ENCODE measurements at places on chromosomes 3 and 15. TPM values are rescaled to one million over a fixed set of nuclear protein-coding genes. Genes with fewer than 3 reads are reported as not detected.

Gene CIDEC
- not detected for total RNA-seq

Gene LARP6
- total RNA-seq, result not detected

Gene GLCE
- 3.8 TPM for total RNA-seq

Gene SLC22A14
- total RNA-seq, result not detected

Gene NCK1
- total RNA-seq, result 37.4 TPM

Gene ENTPD3
- not detected for total RNA-seq

GRCh38 chr3:106566277-106566676 is 697.5 kb upstream of the CBLB start:
- H3K4me1 ChIP-seq, result peaks cover 3% of the 10 kb centered on the region
- peak; percentile 45 for DNase-seq
- no peaks in the 10 kb centered on the region for H3K27me3 ChIP-seq
- H3K36me3 ChIP-seq, result peaks cover 2% of the 10 kb centered on the region
- H3K4me3 ChIP-seq, result no peak overlapping the region

DNA sequence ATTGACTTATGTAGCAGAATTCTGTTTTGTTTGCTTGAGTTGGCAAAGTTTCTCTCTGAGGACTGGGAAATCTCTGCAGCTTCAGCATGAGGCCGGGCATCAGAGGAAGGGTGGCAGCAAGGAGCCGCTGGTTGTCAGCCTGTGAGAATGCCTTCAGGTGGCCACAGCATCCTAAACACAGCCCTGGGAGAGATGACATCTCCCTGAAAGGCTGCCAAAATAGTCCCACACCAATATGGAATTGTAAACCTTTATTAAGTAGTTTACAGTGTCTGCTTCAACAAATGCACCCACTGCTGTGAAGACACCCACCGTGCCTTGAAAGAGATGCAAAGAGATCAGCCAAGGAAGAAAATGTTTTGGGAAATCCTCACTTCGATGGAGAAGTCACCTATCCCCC is 609.7 kb upstream of the ARRDC4 start:
- H3K4me1 ChIP-seq, result no peaks in the 10 kb centered on the region
- no peaks in the 10 kb centered on the region for H3K36me3 ChIP-seq
- DNase-seq, result no peak

DNA sequence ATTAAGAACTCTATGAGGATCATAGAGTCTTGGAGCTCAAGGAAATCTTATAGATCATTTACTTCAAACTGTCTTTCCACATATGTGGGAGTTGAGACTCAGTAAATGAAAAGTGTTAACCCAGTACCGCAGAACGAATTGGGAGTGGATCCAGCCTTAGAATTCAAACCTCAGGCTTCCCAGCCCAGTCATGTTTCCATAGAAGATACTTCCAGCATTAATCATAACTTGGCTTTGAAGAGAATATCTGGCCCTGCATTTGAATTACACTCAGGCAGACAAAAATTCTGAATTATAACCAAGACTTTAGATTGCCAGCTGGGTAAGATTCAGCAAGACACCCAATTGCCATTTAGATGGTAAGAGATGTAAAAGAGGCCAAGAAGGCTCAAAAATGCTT is 972.0 kb downstream of the TUSC7 start:
- H3K27ac ChIP-seq, result no peak overlapping the region
- no peak overlapping the region for H3K4me3 ChIP-seq
- no peaks in the 10 kb centered on the region for H3K36me3 ChIP-seq
- no peak for DNase-seq

GRCh38 chr3:60142009-60142408 is 1092.2 kb upstream of the CFAP20DC start:
- no peaks in the 10 kb centered on the region for H3K27me3 ChIP-seq
- no peak overlapping the region for H3K27ac ChIP-seq
- H3K4me1 ChIP-seq, result no peaks in the 10 kb centered on the region
- H3K4me3 ChIP-seq, result no peak overlapping the region

DNA sequence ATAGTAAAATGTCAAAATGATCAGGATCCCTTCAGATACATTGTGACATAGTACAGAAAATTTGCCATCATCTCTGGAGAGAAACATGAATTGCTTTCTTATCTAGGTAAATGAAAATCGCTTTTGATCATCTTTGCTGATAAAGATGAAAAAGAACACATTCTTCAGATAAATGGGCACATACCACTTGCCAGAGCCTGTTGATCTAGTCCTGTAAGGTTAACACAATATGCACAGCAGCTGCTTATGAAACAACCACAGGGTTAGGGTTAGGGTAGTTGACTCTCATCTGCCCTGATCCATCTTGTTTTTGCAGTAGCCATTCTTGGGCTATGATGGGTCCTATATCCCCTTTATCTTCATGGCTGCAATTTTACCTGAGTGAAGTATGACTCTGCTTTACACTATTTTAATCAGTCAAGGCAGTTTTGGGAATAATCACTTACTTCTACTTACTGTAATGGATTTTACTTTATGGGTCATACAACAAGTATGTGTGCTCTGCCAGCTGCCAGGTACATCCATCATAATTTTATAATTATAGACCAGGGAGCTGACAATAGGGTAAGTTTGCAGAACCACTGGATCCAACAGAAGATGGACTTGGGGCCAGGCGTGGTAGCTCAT is 12.6 kb upstream of the SPINK8 start:
- no peak for DNase-seq
- no peaks in the 10 kb centered on the region for H3K36me3 ChIP-seq
- H3K4me1 ChIP-seq, result no peaks in the 10 kb centered on the region
- H3K4me3 ChIP-seq, result no peak overlapping the region
- peaks cover 21% of the 10 kb centered on the region for H3K27me3 ChIP-seq
- H3K27ac ChIP-seq, result no peak overlapping the region

DNA sequence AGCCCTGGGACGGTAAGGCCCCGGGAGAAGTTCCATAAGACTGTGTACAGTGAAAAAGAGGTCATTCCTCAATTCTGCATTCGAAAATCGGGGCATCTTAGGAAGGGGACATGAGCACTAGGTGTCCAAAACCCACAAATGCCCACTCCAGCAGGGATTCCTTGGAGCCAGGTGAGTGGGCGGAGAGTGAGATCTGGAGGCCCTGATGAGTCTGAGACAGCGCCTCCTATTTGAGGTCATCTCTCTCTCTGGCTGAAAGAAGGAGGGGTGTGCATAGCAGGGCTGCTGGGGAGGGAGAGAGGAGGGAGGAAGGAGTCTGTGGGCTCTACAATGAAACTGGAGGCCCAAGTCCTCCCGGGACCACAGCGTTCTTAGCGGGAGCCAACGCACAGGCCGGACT is 38.1 kb upstream of the LACTB start:
- DNase-seq, result no peak
- no peaks in the 10 kb centered on the region for H3K27me3 ChIP-seq
- H3K27ac ChIP-seq, result no peak overlapping the region
- H3K4me3 ChIP-seq, result no peak overlapping the region
- no peaks in the 10 kb centered on the region for H3K4me1 ChIP-seq

DNA sequence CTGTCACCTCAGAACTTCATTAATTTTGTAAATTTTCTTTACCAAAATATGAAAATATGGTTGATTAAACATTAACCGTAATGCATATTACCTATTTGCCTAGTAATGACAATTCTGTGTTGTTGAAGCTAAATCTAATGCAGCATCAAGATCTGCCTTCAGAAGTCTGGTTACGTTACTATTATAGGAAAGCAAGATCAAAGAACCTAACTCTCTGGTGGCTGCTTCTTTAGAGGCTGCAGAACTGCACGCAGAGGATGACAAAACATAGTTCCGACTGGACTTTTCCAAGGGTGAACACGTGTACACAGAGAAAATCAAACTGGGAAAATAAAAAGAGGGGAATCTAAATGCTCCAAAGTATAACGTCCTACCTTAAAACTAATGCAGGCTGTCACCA is 20.5 kb downstream of the CD47 start:
- no peak overlapping the region for H3K4me3 ChIP-seq
- H3K27ac ChIP-seq, result no peak overlapping the region
- H3K4me1 ChIP-seq, result peaks cover 66% of the 10 kb centered on the region

GRCh38 chr3:79968418-79968817 is 200.6 kb upstream of the ROBO1 start:
- no peaks in the 10 kb centered on the region for H3K27me3 ChIP-seq
- no peak overlapping the region for H3K4me3 ChIP-seq
- H3K27ac ChIP-seq, result no peak overlapping the region
- no peak for DNase-seq
- no peaks in the 10 kb centered on the region for H3K4me1 ChIP-seq

Measured in activated CD8-positive, alpha-beta memory T cell treated with anti-CD3 and anti-CD28 coated beads, Interleukin-2, amount 10 ng/mL, durations not matched to agents 7 days and 5 days (primary cell).